ENCODE measurements at places on chromosomes 11 and 22. TPM values are rescaled to one million over a fixed set of nuclear protein-coding genes. Genes with fewer than 3 reads are reported as not detected.

GRCh38 chr11:120959189-120959588, 64.7 kb upstream of the TBCEL start:
- no peak for DNase-seq

DNA sequence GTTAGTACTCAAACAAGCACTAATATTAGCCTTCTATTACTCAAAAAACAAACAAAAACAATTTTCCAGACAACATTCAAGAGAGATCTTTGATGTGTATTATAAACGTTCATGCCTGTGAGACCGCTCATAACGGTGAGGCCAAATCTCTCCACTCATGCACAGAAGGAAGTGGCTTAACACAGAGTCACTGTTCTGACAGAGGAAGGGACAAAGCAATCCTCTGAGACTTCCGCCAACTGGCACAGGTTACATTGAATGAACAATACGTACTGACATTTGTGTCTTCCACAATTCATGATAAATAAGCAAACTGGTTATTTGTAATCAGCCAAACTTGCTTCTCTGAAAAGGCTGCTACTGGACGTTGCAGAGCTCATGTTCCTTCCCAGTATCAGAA, 30.5 kb downstream of the CHKA start:
- DNase-seq, result peak; percentile 43

DNA sequence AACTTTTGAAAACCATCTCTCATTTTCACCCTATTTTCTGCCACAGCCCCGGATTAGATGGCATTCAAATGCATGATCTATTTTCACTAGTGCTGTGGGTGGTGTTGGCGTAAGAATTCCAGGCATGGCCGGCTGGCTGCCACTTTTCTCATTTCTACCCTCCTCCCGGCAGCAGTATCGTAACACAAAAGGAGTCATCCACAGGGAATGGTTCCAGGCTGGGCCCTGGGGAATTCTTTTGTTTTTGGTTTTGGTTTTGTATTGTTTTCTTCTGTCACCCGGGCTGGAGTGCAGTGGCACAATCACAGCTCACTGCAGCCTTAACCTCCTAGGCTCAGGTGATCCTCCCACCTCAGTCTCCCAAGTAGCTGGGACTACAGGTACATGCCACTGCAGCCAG, 13.8 kb downstream of the JAML start:
- no peak for DNase-seq

PRR33 gene
- total RNA-seq, result not detected

TSPAN32 gene
- not detected for total RNA-seq

- no peak for DNase-seq
Observed at GRCh38 chr11:92969634-92970347, at the start of gene MTNR1B. TSS of gene MTNR1B (plus strand) at chr11:92969651. CDS start at chr11:92969726, 75 bp downstream.

DNA sequence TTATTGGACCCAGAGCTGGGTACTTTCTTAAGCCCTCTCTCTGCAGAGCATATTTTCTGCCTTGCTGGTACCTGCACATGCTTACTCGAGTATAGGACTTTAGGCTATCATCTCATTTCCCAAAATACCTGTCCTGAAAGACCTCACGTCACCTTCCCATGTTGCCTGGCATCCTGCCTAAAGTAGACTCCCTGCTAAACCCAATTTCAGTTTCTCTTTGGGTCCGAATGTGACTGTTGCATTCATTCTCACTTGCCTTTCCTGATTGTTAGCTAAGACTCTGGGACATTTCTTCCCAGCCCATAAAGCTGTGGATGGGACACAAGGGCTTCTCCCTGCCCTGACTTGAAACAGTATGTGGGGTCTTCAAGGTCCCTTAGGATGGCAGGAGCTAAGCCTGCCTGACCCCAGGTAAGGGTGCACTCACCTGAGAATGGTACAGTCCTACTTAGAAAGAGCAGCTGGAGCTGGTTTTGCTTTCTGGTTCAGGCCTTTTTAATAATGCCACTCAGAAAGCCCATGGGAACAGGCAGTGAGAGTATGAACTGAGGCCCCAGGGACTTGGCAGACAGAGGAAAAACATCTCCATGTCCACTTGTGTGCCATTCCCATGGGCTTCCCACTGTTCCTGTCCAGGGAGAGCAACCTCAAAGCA, 12.9 kb downstream of the OR51E2 start:
- no peak for DNase-seq

DDX25 gene
- not detected for total RNA-seq

OR8D4 gene
- not detected for total RNA-seq

MEI1 gene
- total RNA-seq, result 0.68 TPM

- no peak for DNase-seq
Observed at GRCh38 chr11:93169950-93170561, 27.7 kb downstream of the SLC36A4 start.

MYEOV gene
- 98.4 TPM for total RNA-seq

DNA sequence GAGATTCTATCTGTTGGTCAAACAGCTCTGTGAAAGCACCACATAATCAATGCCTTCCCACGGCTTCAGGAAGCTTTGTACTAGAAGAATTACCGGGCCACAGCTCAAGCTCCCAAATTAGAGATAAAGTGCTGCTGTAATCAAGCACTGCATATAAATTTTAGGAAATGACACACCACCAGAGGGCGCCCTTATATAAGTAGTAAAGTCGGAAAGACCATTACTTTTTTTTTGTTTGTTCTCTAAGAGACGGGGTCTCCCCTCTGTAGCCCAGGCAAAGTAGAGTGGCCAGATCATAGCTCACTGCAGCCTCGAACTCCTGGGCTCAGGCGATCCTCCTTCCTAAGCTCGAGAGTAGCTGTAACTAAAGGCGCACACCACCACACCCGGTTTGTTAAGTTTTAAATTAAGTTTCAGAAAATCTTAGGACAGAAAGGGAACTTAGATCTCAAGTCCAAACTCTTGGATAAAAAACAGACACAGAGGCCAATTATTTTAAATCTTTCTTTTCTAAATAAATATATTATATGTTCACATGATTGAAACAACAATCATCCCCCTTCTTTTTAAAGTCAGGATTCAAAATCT, 32.6 kb downstream of the PRCP start:
- peak; percentile 69 for DNase-seq

GRCh38 chr11:8097468-8097867, 16.5 kb downstream of the TUB start:
- no peak for DNase-seq

GP1BB gene
- total RNA-seq, result not detected

DNA sequence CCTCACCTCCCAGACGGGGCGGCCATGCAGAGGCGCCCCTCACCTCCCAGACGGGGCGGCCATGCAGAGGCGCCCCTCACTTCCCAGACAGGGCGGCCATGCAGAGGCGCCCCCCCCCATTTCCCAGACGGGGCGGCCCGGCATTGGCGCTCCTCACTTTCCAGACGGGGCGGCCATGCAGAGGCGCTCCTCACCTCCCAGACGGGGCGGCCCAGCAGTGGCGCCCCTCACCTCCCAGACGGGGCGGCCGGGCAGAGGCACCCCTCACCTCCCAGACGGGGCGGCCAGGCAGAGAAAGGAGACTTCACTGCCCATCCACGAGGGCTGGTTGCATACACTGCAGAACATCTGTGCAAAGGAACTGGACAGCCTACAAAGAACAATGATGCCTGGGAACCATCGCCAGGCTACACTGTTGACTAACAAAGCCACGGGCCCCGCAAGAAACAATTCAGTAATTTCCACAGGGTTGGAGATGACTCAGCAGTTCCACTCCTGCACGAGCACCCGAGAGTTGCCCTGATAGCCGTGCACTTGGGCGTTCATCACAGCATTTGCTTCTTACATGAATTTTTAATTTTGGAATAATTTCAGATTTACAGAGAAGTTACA, 58.7 kb downstream of the CTTN start:
- no peak for DNase-seq

DNA sequence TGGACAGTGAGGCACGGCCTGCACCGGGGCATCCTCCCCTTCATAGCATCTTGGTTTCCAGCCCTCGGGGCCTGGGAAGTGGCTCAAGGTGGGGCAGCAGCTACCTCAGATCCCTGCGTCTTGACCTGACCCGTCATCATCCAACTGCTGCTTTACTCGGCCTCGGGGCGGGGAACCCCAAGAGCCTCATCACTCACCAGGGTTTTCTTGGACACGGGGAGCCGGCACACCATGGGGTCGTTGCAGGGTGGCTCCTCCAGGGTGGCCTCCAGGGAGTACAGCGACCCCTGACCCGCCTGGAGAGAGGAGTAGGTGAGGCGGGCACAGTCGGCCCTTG, 651 bp downstream of the CTSF start:
- no peak for DNase-seq

DDTL gene
- total RNA-seq, result 4.1 TPM

KCNJ1 gene
- not detected for total RNA-seq

Data from Calu3 (cell line).